ENCODE measurements at places on chromosomes 7 and 10.

DNA sequence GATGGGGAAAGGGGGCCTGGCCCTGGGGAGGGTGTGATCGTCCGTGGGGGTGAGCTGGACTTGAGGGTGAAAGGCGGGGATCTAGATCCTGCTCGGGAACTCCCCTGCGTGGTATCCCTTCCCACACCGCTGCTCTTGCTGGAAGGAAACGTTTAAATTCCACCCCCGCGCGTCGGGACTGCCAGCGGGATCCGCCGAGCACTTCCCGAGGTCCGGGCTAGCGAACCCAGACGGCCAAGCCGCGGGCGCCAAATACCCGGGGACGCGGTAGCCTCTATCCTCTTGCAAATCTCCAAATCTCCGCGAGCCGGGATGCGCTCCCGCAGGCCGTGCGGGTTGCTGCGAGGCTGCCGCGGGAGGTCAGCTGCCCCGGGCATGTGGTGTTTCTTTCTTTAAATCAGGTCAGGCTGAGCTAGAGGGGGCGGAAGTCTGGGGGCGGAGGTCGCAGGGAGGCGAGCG lies 904 bp downstream of the NPTX2 start:
- DNase-seq: no peak

GRCh38 chr10:21020545-21020944 lies 123.4 kb upstream of the NEBL start:
- DNase-seq: peak; percentile 1

DNA sequence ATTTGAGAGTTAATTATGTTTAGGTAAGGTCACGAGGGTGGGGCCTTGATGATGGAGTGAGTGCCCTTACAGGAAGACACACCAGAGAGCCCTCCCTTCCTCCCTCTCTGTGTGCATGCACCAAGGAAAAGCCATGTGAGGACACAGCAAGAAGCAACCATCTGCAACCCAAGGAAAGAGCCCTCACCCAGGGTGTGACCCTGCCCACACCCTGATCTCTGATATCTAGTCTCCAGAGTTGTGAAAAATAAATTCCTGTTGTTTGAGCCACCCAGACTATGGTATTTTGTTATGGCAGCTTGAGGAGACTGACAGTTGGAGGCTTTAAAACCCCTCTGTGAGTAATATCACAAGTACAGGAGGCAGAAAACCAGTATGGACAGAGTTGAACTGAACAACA lies 15.0 kb upstream of the MCM10 start:
- no peak for DNase-seq

DNA sequence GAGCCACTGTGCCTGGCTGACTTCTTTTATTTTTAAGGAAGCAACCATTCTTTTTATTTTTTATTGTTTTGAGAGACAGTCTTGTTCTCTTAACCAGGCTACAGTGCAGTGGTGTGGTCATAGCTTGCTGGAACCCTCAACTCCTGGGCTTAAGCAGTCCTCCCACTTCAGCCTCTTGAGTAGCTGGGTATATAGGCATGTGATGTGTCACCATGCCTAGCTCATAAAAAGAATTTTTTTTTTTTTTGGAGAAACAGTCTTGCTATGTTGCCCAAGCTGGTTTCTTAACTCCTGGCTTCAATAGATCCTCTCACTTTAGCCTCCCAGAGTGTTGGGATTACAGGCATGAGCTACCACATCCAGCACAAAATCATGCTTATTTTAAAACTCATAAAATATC lies 5.8 kb downstream of the MCU start:
- DNase-seq: no peak

- no peak for DNase-seq
Measured at GRCh38 chr10:96718304-96718990, 1.9 kb downstream of the PIK3AP1 start.

Measured in T follicular helper cell (primary cell).